ENCODE measurements at places on chromosomes 7 and 10. TPM values are rescaled to one million over a fixed set of nuclear protein-coding genes. Genes with fewer than 3 reads are reported as not detected.

Gene RTKN2
- 1.7 TPM for total RNA-seq

Gene CCL26
- total RNA-seq = 0.59 TPM

Gene AIFM2
- total RNA-seq = 1.7 TPM

Gene GDI2
- total RNA-seq = 320 TPM

Gene ADGRA1
- not detected for total RNA-seq

Gene ZDHHC16
- 45.0 TPM for total RNA-seq

Gene ADD3
- total RNA-seq = 125 TPM

DNA sequence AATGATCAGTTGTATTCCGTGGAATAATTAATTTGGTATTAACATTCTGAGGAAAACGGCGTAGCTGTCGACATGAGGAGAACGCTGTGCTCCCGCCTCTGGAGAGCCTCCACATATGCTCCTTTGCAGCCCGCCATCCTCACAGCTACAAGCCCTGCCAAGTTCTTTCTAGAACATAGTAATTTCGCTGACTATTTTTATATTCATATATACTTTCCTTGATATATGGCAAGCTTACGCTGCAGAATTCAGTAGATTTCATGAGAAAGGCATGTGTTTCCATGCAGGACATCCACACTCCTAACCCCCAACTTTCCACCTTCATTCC, 45.2 kb downstream of the TBXAS1 start:
- H3K4me3 ChIP-seq = no peak overlapping the region
- no peaks in the 10 kb centered on the region for H3K36me3 ChIP-seq
- H3K27ac ChIP-seq = no peak overlapping the region
- H3K27me3 ChIP-seq = peaks cover 2% of the 10 kb centered on the region

- no peak overlapping the region for H3K4me3 ChIP-seq
- no peak overlapping the region for H3K27ac ChIP-seq
- no peaks in the 10 kb centered on the region for H3K4me1 ChIP-seq
- H3K36me3 ChIP-seq = peaks cover 11% of the 10 kb centered on the region
- H3K27me3 ChIP-seq = no peaks in the 10 kb centered on the region
Observed at GRCh38 chr7:44671069-44671468, 64.6 kb downstream of the OGDH start.

DNA sequence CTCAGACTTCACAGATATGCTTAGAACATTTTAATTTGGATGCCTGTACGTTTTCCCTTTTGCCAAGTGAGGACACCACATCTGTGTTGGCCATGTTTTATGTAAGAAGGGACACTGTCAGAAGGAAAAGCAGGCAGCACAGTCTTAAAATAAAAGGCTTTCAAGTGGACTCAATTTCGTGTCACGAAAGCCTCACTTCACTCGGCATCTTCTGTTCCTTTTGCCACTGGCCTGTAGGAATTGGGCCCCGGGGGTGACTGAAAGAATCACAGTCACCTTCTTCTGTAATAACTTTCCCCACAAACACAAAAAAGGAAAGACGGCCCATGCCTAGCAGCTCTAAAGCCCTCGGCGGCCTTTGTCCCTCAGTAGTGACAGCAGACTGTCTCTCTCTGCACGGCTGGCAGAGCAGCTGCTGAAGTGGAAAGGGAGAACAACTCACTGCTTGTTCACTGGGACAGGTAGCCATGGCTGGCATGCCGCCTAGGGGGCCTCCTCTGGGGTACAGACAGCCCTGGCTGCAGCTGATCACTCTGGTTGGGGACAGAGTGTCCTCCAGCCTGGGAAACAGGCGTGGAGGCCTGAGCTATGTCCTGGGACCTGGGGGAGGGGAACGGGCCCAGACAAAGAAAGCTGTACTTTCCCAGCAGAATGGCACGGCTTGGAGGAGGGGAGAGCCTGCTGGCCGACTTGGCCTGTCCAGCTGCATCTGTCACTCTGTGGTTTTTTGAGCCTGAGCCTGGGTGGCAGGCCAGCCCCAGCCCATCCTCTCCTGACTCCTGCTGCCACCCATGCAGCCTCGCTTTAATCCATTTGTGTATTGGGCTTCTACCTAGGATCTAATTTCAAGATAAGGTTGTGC, 4.4 kb downstream of the RASSF4 start:
- H3K27me3 ChIP-seq = peaks cover 6% of the 10 kb centered on the region
- peaks cover 42% of the 10 kb centered on the region for H3K4me1 ChIP-seq
- H3K4me3 ChIP-seq = no peak overlapping the region
- no peaks in the 10 kb centered on the region for H3K36me3 ChIP-seq

- H3K27me3 ChIP-seq = no peaks in the 10 kb centered on the region
- DNase-seq = no peak
- peaks cover 7% of the 10 kb centered on the region for H3K4me1 ChIP-seq
- no peak overlapping the region for H3K27ac ChIP-seq
Observed at GRCh38 chr7:28520074-28521015, 108.0 kb downstream of the CREB5 start.

DNA sequence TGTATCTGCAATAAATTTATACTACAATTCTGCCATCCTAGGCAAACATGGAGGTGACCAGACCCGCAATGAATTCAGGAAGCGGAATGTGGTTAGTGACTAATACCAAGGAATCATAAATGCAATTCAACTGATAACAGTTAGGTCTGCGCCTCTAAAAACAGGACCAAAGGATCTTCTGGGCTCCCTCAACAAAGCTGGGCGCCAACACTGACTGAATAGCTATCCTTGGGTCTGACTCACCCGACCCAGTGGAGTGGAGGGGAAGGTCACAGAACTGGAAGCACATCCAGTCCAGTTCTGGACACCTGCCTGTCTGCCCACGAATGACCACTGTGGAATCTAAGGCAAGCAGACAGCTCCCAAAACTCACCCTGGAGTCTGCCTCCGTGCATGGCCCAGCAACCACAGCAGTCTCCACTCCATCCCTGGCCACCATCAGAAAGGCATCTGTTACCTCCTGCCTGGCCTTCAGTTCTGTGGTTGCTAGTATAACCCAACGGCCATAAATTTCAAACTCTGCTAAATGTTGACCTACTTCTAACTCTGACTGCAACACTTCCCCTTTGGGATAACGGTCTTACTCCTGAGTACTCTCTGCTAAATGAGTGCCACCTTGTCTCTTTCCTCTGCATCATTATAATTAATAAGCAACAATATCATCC, 43.0 kb upstream of the DLX6 start:
- DNase-seq = no peak
- no peaks in the 10 kb centered on the region for H3K4me1 ChIP-seq
- H3K27me3 ChIP-seq = peaks cover 2% of the 10 kb centered on the region
- H3K4me3 ChIP-seq = no peak overlapping the region
- H3K27ac ChIP-seq = no peak overlapping the region

GRCh38 chr7:108603656-108604306, 34.1 kb downstream of the DNAJB9 start:
- H3K27ac ChIP-seq = no peak overlapping the region
- H3K4me1 ChIP-seq = no peaks in the 10 kb centered on the region
- H3K4me3 ChIP-seq = no peak overlapping the region

DNA sequence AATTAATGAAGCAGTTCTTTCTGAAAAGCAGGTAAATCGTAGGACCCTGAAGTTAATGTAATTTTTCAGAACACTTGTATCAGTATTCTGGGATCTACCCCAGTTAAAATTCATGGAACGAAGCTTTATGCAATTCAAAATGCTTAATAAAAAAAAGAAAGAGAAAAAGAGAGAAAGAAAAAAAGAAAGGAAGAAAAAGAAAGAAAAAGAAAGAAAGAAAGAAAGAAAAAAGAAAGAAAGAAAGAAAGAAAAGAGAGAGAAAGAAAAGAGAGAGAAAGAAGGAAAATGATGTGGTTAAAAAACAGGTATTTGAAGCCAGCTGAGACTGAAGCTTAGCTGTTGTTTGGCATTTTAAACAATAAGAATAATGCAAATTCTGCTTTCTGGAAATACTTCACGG, 427.4 kb upstream of the AKR1E2 start:
- H3K4me3 ChIP-seq = no peak overlapping the region
- H3K27ac ChIP-seq = no peak overlapping the region
- peaks cover 2% of the 10 kb centered on the region for H3K27me3 ChIP-seq
- no peaks in the 10 kb centered on the region for H3K4me1 ChIP-seq
- DNase-seq = no peak

DNA sequence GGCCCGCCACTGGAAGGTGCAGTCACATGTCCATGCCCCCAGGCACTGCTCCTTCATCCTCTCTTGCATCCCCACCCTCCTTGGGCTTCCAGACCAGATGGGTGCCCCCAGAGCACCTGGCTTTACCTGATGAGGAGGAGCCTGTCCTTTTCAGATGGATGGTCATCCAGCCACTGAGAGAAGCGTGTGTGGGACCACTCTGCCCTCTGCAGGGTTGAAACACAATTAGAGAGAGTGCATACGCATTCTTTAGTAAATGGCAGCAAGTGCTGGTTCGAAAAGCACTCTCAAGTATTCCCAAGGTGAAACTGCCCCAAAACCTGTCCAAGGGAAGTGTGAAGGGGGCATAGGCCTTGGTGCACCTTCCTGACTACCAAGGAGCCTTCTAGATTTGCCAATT, 41.6 kb downstream of the HBP1 start:
- DNase-seq = no peak
- H3K27ac ChIP-seq = no peak overlapping the region
- peaks cover 2% of the 10 kb centered on the region for H3K27me3 ChIP-seq

DNA sequence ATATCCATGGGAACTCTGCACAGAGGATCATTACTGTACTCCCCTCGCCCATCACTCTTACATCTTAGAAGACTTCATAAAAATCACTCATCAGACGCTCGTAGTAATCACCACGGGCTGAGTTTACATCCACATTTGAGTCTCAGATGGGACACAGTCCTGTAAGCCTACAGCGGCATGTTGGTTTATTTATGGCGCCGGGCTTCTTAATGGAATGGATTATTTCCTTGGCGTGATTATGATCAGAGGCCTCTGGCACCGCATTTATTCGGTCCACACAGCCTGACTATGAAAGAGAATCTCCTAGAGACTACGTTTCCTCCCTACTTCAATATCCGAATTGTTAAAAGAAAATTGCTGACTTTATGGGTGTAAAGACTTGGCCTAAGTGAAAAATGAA, 123.5 kb upstream of the FRMD4A start:
- H3K4me1 ChIP-seq = no peaks in the 10 kb centered on the region
- no peak overlapping the region for H3K4me3 ChIP-seq
- no peak overlapping the region for H3K27ac ChIP-seq
- peaks cover 9% of the 10 kb centered on the region for H3K36me3 ChIP-seq
- H3K27me3 ChIP-seq = no peaks in the 10 kb centered on the region
- no peak for DNase-seq

- peaks cover 1% of the 10 kb centered on the region for H3K27me3 ChIP-seq
- peaks cover 7% of the 10 kb centered on the region for H3K4me1 ChIP-seq
- no peak overlapping the region for H3K4me3 ChIP-seq
- DNase-seq = no peak
- H3K27ac ChIP-seq = no peak overlapping the region
- H3K36me3 ChIP-seq = no peaks in the 10 kb centered on the region
Observed at GRCh38 chr7:31408140-31408729, 67.7 kb upstream of the NEUROD6 start.

GRCh38 chr7:155217634-155218033, 80.0 kb upstream of the INSIG1 start:
- peaks cover 6% of the 10 kb centered on the region for H3K27me3 ChIP-seq
- H3K27ac ChIP-seq = no peak overlapping the region
- no peaks in the 10 kb centered on the region for H3K36me3 ChIP-seq
- peaks cover 2% of the 10 kb centered on the region for H3K4me1 ChIP-seq
- no peak for DNase-seq
